Stimulated activated CD8-positive, alpha-beta memory T cell treated with anti-CD3 and anti-CD28 coated beads, Interleukin-4, amount 100 ng/mL, for 1 hour (primary cell): ENCODE measurements at places on chromosomes 12 and 14.

DNA sequence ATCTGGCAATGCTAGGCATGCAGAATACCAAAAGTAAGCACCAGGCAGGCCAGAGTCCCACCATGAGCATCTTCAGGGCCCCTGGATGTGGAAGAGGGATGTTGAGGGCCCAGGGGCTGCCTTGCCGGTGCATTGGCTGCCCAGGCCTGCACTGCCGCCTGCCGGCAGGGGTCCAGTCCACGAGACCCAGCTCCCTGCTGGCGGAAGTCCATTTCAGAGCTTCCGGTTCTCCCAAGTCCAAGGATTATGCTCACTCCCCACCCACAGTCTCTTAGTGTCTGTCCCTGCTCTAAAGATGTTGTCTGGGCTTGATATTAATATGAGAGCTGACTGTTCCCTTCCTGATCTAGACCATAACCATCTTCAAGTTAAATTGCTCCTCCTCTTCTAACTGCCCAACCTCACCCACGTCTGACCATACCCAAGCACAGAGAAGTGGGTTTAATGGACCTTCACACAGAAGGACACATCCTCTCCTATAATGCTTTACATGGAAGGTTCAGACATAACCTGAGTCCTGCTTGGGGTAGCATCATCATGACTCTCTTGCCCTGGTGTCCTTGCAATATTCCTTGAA is 117.4 kb downstream of the DAD1 start:
- no peak for DNase-seq

DNA sequence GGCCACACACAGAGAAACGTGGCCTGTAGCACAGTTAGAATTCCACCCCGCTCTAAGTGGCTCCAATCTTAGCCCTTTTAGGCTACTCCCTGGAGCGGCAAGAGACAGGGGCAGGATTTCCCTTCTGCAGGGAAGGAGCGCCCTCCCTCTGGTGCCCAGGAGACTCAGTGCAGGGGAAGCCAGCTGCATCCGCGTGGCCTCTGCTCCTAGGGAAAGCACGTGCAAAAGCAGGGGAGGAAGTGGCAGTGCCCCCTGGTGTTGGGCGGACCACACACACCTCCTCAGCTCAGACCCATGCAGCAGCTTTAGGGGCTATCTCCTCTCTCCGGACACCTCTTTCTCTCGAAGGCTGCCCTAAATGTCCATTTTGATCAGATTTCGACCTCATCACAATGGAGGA is 50.0 kb downstream of the SPRING1 start:
- no peak for DNase-seq

- no peak for DNase-seq
Observed at GRCh38 chr12:3200032-3200617, 122.9 kb downstream of the TSPAN9 start.

DNA sequence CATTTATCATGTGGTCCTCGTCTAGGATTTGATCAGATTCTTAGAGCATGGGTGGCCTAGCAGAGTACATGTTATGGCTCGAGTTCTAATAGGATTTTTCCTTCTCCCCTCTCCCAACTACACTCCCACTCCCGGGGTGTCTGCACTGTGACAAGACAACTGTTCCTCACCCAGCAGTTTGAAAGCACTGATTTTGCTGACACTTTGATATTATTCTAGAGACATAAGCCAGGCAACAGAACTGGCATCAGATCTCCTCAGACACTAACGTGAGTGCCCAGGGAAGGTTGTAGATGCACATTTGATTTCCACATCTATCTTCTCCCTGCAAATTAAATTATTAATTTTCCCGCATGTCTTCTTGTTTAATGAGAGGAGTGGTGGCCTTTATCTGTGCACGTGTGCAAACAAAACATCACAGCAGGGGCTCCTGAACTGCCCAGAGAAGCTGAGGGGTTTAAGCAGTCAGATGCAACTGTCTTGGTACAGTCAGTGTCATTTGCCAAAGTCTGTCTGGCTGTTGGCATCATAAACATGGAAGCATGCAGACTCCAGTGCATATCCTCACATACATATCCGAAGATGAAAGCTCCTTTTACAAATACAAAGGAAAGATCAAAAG is 491.8 kb downstream of the NPAS3 start:
- DNase-seq = no peak

GRCh38 chr14:29898470-29898869 is 29.2 kb downstream of the PRKD1 start:
- no peak for DNase-seq

- no peak for DNase-seq
Observed at GRCh38 chr12:52798003-52798670, 2.2 kb upstream of the KRT3 start.

DNA sequence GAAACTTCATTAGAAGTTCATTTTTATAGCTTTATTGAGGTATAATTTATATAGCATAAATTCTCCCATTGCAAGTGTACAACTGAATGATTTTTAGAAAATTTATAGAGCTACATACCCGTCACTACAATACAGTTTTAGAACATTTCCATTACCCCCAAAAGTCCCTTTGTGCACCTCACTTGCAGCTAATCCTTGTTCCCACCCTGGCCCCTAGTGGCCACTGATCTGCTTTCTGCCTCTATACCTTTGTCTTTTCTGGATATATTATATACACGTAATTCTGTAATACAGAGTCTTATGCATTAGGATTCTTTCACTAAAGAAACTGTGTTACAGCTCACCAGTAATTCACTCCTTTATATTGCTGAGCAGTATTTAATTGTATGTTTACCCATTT is 145.1 kb upstream of the DIO2 start:
- no peak for DNase-seq

GRCh38 chr12:121441555-121441954 is 41.6 kb downstream of the RNF34 start:
- DNase-seq = no peak

DNA sequence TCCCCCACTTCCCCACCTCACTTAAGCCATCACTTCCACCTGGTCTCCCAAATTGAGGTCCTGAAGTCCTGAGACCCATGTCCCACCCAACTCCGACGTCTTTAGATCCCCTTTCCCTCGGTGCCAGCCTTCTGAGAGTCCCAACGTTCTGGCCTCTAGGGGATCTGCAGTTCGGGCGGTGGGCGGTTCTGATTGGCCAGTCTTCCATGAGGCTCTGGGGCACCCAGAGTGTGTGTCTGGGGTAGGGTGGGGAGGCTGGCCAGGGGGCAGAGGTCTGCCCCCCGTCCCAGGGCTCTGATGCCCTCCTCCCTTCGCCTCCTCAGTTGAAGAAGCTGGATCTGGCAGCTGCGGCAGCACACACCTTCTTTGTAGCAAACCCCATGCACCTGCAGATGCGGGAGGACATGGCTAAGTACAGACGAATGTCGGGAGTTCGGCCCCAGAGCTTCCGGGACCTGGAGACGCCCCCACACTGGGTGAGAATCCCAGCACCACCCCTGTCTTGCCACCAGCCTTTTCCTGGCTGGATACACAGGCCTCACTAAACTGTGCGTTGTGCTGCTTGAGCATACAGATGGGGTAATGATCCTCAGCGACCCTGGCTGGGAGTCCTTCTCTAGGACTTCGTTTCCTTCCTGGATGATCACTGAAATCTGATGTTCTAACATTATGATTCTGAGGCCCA is 1.5 kb downstream of the P3H3 start:
- DNase-seq = no peak

- DNase-seq = no peak
Observed at GRCh38 chr14:62053188-62053587, 291.0 kb downstream of the SNAPC1 start.

DNA sequence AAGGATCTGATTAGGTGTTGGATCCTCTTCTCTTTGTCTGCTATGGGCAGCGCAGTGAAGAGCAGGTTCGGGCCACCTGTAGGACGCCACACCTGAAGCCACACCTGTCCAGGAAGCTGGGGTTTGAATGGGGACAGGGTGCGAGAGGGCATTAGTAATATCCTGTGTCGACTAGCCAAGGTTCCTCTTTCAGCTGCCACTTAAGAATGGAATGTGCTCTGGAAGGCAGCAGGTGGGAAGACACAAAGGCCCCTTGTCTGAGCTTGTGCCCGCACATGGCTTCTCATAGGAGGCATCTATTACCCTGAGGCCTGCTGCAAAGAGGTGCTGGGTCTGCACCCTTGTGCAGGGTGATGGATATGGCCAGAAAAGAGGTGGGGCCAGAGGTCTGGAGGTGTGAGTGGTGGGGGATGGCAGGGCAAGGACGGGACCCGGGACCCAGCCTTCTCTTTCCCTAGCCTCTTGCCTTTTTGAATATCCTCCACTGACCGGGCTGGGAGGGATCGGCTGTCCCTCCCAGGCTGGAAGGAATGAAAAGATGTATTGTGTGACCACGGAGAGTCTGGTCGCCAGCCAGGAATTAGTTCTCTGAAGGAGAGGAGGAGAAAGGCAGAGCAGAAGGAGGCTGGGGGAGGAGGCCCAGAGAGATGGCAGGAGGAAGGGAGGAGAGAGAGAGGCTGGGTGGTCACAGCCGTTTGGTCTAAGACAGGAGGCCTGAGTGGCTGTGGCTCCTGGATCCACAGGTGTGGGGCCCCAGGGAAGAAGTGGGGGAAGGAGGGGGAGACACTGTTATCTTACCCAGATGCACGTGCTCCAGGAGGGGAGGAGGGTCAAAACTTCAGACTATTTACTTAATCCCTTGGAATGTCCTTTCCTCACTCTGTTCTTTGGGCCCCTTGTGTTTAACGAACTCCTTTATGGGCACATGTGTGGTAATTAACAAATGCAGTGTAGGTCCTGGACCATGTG is 101.5 kb downstream of the SMOC1 start:
- DNase-seq = no peak
